ENCODE measurements at places on chromosomes 11 and 22.

DNA sequence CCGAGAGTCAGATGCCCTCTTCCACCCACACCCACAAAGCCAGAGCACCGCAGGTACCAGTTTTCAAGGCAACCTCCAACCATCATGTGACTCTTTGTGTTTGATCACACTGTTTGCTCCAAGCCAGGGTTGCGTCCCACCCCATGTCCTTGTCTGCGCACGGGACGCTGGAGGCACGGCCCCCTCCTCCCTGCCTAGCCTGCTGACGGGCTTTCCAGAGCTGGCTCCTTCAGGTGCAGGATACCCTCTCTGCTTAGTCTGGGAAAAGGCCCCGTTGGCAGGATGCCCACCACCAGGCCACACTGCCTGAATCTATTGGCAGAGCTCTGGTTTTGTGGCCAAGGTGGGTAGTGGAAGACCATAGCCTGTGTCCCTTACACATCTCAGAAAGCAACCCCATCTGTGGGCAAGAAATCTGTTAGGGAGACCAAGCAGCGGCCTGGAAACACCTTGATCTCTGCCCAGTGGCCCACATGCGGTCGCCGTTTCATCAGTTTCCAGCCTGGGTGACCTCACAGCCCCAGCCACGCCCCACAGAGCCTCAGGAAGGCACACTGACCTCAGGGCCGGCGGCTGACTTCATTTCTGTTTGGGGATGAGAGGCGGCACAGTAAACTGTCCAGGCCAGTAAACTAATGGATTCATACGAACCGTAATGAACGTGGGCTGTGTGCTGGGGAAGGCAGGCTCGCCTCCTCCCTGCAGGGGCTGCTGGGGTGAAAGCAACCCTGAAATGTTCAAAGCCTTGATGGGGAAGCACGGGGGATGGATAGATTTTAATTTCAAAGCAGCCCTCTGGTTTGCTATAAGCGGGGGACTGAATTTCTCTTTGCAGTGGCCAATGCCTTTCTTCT, 25.8 kb downstream of the CDPF1 start:
- DNase-seq: no peak

GRCh38 chr11:60743058-60743457, 13.6 kb upstream of the MS4A15 start:
- no peak for DNase-seq

- DNase-seq: no peak
These were observed 1.3 kb upstream of the MLC1 start for GRCh38 chr22:50086526-50086925.

- no peak for DNase-seq
These were observed 46.2 kb downstream of the TRIM29 start for GRCh38 chr11:120091701-120092100.

DNA sequence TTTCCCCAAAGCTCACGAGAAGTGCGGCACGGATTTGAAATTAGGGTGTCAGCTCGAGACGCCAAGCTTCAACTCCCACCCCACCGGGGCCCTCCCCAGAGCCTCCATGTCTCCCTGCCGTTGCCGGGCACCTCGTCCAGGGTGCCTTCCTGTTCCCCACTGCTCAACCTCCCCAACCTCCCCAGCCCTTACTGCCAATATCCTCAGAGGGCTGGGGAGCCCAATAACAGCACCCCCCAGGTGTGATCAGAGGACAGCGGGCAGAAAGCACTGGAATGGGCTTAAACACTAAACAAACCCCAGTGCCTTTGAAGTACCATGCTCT, 1336.4 kb downstream of the TBC1D22A start:
- no peak for DNase-seq

GRCh38 chr22:35393116-35394010, 6.6 kb upstream of the MCM5 start:
- no peak for DNase-seq

- DNase-seq: peak; percentile 89
These were observed 237.5 kb downstream of the MIAT start for GRCh38 chr22:26894766-26895485.

- no peak for DNase-seq
These were observed 14.6 kb upstream of the NAP1L4 start for GRCh38 chr11:3006505-3007260.

DNA sequence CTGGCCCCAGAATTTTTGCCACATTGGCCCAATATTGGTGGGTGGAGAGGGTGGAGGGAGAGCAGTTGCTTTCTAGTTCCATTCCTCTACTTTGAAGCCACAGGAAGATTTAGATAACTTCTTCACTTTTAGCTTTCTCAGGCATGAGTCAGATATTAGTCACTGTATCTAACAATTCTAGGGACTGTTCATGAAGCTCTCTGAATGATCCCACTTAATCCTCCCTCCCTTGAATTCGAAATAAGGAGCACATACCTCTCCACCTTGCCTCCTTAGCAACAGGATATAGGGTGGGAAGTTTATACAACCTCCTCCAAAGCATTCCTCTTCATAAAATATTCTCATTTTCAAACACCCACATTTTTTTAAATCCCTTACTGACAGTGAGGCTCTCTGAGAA, 13.5 kb downstream of the FSHB start:
- DNase-seq: peak; percentile 9

DNA sequence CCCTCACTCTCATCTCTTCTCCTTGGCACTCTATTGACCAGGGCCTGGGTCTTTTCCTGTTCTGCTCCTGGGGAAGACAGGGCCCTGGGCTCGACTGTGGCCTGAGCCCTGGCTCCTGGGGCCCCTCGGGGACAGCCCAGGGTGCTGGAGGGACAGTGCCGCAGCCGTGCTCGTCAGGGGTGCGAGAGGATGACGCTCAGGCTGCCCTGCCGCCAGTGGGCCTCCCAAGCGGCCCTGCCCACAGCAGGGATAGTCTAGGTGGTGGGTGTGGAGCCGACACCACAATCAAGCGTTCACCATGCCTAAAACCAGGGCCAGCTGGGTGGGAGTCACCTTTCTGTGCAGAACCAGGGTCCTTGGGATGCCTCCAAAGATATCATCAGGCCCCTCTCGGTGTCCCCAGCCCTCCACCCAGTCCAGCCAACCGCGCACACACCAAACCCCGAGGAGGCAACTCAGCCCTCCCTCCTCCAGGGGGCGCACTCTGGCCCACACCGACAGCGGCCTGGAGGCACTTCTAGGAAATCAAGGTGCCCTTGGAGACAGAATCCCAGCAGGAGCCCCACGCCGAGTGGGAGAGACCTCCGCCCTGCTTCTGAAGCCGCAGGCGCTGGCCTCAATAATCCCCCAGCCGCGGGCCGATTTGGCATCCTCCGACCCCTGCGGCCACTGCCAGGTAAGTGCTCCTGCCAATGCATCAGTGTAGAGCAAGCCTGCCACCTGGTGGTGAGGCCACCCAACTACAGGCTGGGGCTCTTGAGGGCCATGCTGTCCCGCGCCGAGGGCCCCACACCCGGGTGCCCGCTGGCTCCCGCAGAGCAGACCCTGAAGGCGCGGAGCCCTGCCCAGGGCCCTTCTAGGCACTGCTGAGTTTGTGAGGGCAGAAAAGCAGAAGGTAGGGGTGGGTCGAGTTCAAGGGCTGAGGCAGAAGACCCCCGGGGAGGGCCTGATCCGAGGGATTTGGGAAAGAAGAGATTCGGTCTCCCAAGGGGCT, 496.4 kb downstream of the BUD13 start:
- no peak for DNase-seq

- DNase-seq: no peak
These were observed 25.6 kb upstream of the DRICH1 start for GRCh38 chr22:23657727-23658126.

- DNase-seq: no peak
These were observed 17.2 kb downstream of the PARVA start for GRCh38 chr11:12394601-12395000.

DNA sequence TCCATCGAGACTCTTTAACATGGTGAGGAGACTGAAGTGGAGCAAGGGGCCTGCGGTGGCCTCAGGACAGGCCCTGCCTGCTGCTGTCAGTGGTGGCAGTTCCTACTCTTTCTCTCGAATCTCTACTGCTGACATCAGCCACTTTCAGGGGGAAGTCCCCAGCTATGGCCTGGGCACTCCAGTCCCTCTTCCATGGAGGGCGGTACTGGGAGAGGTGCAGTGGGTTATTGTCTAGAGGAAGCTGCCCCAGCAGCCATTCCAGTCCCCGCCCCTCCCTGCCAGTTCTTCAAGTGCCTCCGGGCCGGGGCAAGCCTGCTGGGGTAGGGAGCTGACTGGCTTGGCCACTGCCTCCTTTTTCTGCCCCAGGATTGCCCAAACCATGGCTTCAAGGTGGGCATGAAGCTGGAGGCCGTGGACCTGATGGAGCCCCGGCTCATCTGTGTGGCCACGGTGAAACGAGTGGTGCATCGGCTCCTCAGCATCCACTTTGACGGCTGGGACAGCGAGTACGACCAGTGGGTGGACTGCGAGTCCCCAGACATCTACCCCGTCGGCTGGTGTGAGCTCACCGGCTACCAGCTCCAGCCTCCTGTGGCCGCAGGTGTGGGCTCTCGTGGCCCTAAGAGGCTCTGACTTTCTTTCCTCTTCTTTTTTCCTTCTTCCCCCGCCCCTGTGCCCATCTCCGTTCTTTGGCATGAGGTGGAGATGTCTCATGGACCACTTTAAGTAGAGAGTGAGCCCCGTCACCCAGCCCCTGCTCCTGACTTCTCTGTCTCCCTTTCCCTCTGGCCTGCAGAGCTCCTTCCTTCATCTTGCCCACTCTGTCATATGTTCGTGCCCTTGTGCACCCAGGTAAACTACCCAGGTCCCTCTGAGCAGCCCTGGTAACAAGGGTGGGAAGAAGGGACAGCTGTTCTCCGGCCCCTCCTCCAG, 13.7 kb downstream of the CHADL start:
- DNase-seq: no peak

DNA sequence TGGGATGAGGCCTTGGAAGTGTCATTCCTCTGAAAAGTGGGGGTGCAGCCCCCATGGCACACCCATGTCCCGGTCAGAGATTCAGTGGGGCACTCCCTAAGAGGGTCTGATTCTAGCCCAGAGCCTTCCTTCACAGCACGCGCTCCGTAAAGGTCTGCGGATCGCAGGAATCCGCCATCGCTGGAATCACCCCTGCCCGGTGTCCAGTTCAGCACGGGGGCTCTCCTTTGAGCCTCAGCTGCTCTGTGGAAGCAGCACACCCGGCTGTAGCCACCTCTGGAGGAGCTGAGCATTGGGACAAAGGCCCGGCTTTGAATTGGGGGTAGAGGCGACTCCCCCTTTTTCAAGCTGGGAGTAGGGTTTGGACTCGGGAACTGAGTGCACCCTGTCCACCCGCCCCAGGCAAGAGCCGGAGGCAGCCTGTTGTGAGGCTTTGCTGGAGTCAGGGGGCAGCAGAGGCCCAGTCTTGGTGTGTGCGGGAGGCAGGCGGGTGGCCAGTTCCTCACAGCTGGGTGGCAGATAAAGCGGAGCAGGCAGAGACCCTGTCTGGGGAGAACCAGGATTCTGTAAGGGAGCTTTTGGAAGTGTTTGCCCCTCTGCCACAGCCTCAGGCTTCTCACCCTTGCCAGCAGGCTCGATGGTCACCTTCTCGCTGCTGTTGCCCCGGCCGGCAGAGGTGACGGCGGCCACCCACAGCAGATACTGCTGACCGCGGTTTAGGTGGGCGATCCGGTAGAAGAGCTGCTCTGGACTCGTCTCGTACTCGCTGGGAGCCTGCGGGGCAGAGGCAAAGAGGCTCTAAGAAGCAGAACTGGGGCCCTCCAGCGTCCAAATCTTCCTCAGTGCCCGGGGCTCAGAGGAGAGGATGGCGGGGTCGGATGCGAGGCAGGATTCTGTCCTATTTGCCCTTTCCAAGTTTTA, 115.9 kb downstream of the CEP164 start:
- peak; percentile 8 for DNase-seq

DNA sequence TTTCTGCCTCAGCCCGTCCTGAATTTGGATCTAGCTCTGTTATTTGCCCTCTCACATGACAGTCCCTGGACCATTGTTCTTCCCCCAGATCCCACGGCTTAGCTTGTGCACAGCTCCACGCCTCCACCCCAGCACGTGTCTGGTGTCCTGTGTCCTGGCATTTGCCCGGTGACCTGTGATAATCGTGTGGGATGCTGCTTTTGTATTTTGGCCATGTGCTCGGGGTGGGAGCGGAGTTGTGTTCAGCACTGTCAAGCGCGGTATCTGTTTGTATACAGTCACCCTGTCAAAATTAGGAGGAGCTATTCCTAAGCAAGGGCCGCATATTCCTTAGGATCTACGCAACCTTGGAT, 11.9 kb downstream of the ADAMTS8 start:
- no peak for DNase-seq

GRCh38 chr22:50306753-50307749, at the start of gene PLXNB2:
Gene PLXNB2 (minus strand): TSS chr22:50307646. CDS start chr22:50290584, 17,062 bp downstream.
- DNase-seq: peak; percentile 75

- no peak for DNase-seq
These were observed 41.0 kb downstream of the TIMP3 start for GRCh38 chr22:32842486-32842885.

- peak; percentile 9 for DNase-seq
These were observed 10.7 kb downstream of the KRTAP5-5 start for GRCh38 chr11:1640076-1640946.

GRCh38 chr22:39030705-39031104, 9.8 kb downstream of the APOBEC3D start:
- DNase-seq: no peak

- DNase-seq: no peak
These were observed 86.5 kb downstream of the PDE2A start for GRCh38 chr11:72587696-72588095.

DNA sequence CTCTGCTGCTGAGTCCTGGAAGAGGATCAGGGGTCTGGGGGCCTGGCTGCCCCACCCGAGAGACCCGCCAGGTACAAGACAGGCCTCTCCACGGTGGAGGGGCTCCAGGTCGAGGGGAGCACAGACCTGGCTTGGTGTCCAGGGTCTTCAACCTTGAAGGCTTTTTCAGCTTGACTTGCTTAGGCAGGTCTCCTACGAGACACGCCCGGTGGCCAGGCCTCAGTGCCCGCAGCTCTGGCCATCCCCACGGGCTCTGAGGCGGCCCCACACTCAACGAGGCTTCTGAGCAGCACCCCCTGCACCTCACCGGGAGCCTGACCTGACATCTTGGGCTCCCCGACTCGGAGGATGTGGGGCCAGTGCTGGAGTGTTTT, 6.6 kb upstream of the PLXNB2 start:
- DNase-seq: no peak

- DNase-seq: no peak
These were observed at the start of gene GSTT4 for GRCh38 chr22:24005201-24005600. Gene GSTT4 (minus strand): TSS chr22:24005453. CDS start chr22:24005356, 97 bp downstream.

DNA sequence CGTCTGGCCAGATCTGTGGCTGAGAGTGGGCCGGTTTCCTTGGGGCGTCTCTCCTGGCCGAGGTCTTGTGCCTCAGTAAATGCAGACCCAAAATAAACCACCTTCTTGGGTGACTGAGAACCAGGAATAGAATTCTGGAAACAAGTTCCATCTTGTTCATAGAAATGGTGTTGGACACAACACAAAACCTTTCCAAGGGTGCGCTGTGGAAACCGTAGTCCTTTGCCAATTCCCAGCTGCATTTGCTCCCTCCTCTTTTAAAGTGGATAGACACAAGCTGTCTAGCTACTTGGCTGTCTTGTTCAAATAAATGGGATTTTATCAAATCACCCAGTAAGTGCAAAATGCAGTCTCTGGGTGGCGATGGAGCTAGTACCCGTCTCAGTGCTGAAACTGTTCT, 300.2 kb downstream of the SHANK2 start:
- no peak for DNase-seq

DNA sequence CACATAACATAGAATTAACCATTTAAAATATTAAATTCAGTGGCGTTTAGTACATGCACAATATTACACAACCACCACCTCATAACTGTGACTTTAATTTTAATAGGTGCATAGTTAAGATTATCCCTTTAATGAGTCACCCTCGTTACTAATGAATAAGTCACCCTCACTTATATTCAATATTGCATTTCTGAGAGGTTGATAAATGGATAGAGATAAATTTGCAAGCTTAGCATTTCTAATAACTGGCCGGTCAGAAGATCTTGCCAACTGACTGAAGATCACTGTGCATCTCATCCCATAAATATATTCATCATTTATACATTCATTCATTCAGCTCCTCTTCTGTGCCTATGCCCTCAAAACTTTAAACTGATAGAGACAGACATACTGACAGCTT, 243.7 kb downstream of the TTC28 start:
- DNase-seq: peak; percentile 62
